CD4-positive, alpha-beta T cell treated with Interleukin-1 beta for 1 hour (primary cell): ENCODE measurements at places on chromosomes 6 and 20.

DNA sequence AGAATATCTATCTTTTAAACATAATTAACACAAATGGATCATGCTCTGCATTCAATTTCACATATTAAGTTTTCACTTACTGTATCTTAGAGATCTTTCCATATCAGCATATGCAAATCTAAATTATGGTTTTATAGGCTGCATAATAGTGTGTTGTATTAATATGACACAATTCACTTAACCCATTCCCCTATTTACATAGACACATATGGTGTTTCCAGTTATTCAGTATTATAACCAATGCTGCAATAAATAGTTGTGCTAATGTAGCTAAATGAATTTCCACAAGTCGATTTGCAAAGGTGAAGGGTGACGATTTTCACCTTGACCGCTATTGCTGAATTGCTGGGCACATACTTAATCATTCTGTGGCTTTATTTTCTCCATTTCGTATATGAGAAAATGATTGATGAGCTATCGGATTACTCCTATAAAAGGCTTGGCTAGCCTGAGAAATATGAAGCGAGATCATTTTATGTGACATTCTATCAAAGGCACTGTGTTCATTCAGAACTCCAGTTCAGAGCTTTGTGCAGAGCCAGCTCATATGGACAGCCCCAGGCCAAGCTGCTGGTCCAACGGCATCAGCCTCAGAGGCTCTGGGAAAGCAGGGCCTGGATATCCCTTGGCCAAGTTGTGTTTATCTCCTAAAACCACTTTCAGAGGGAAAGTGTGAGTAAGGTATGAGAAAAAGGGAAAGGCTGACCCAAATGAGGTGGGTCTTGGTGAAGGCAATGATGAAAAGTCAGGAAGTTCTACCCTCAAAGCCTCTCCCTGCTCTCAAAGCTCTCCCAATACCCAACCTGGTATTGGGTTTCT lies 50.8 kb downstream of the GFOD1 start:
- DNase-seq, result no peak

GRCh38 chr6:15621203-15622044 lies 41.4 kb downstream of the DTNBP1 start:
- peak; percentile 55 for DNase-seq

- no peak for DNase-seq
These were observed 34.2 kb upstream of the KCNK5 start for GRCh38 chr6:39263303-39264037.

DNA sequence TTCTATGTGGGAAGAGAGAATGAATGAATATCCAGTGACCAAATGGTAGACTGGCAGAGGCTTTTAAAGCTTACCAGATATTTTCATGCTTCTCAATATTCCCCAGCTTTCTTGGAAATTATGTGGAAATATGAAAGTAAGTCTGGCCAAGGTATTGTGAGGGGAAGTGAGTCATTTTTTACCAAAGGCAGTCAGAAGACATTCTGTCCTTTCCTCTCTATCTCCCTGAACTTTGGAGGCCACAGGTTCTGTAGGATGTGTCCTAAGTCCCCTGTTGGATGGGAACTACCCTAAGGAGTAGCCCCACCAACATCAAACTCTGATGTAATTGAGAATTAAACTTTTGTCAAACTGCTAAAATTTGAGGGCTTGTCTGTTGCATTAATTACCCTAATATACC lies 593.8 kb upstream of the NRSN1 start:
- DNase-seq, result no peak

DNA sequence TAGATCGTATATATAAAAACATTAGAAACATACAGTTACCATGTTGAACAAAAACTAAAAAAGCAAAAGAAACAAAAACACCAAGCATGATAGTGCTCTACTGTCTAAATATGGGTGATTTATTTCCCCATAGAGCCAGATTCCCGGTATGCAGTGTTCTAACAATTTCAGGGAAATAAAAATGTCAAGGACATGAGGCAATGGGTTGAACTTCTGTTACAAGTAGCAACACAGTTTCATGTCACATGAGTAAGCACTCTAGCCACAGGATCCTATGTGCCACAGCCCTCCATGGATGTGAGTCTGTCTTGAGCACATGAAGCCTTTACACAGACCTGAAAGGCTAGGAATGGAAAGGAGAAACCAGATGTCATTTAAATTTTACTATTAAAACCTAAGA lies 96.0 kb downstream of the MAP3K5 start:
- no peak for DNase-seq
